ENCODE measurements at places on chromosomes 5 and 9.

GRCh38 chr9:8315211-8315610, 515.6 kb upstream of the DMAC1 start:
- DNase-seq = no peak

- DNase-seq = no peak
Measured at GRCh38 chr9:81119591-81119990, 569.8 kb downstream of the TLE1 start.

DNA sequence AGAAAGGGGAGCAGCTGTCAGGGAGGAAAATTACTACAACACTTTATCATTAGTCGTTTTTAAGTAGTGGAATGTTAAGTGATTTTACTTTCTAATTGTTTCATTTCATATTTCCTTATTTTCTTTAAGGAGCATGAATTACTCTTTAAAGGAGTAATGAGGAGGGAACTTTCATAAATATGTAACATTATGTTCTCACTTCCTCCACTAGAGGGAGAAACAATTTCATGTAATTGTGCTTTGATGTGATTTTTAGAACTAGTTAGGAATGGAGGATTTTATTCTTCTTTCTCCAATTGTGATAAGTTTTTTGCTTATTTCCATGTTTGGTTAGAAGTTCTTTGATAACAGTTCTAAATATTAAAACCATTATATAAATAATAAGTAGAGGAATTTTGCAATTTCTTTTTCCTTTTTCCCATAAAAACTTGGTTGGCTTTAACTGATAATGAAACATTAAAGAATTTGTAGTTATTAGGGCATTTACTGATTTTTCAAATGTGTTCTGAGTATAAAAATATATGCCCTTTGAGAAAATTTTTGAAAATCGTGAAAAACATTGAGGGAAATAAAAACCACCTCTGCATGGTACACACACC, 25.6 kb downstream of the CEP78 start:
- no peak for DNase-seq

DNA sequence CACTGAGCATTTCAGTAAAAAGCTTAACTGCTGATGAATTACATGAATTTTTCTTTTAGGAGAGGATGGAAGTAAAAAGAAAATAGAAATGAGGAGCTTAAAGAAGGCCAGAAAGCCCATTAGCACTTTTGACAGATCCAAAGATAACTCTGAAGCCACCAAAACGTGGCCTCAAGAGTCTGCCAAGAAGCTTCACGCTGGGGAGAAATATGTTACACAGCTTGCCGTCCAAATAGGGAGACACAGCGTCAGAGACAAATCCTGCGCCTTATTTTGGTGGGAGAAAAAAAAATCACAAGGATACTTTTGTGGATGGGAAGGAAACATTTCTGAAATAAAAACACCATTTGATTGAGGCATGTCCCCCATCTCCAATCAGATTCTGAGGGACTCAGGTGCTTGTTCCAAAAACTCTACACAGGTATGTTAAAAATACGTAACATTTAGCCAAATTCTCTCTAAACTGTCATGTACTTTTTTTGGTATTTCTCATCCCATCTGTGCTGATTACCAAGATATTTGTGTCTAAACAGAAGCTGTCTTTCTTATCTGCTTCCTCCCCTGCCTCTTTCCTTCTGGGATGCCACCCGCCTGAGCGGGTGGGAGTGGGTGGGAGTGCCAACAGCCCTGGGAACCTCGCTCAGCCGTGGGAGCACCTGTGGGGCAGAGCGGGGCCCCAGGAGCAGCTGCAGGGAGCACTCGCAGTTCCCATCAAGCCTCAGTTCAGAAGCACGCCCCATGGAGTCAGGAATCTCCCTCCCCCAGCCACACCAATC, 275.5 kb downstream of the DENND1A start:
- DNase-seq = no peak

DNA sequence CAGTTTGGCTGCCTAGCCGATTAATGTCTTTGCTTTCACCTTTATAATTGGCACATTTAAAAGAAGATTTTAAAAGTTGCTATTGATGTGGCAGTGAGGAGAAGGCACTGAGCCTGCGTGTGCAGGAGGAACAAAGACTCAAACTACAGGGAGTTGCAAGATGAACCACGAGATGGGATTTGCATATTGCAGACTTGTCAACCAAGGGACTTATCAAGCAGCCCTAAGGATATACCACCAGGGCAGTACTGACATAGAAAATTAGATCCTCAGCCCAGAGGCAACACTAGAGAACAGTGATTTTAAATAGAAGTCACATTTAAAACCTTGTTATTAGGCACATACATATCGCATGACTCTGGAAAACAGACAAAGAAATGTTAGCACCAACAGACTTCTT, 342.6 kb downstream of the GLIS3 start:
- no peak for DNase-seq

- no peak for DNase-seq
Measured at GRCh38 chr9:136856541-136857141, 4.5 kb downstream of the MAMDC4 start.

GRCh38 chr9:99736291-99736690, 85.4 kb upstream of the NR4A3 start:
- no peak for DNase-seq

DNA sequence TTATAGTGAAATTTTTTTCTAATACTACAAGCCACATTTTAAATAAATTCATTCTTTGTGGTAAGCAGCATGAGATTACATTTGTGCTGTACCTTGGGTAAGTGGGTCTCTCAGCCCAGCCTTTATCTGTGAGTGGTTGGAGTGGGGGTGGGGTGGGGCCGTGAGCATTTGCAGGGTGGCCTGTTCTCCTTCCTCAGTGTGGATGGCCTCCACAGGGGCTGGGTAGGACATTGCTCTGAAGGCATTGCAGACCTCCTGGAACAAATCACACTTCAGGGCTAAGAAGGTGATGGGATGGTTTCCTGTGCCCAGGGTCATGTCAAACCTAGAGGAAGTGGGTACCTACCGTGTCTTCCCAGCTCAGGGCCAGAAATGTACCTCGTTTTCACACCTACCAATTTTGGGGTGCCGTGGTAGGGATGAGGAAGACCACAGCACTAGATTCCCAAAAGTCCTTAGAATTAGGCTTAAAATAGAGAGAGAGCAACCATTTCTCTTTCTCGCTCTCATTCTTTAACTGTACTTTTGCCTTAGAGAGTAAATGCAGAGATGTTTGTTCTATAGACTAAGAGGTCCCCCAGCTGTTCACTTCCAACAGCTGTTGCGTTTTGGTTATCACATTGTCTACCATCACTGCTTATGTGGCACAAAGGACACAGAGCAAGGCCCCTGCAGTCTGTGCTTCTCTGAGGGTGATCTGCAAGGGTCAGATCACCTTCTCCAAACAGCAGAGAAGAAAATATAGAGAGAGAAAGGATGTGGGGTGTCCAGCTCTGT, 83.4 kb upstream of the CTSL start:
- no peak for DNase-seq

DNA sequence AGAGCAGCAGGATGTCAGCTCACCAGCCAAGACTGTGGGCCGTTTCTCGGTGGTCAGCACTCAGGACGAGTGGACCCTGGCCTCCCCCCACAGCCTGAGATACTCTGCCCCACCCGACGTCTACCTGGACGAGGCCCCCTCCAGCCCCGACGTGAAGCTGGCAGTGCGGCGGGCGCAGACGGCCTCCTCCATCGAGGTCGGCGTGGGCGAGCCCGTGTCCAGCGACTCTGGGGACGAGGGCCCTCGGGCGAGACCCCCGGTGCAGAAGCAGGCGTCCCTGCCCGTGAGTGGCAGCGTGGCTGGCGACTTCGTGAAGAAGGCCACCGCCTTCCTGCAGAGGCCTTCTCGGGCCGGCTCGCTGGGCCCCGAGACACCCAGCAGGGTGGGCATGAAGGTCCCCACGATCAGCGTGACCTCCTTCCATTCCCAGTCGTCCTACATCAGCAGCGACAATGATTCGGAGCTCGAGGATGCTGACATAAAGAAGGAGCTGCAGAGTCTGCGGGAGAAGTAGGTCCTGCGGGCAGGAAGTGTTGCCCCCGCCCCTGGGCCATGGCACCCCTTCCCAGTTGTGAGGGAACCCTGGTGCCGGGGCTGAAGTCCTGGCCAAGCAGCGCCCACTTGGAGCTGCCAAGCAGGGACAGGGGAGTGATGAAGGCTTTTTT, 108.9 kb downstream of the WNK2 start:
- no peak for DNase-seq

DNA sequence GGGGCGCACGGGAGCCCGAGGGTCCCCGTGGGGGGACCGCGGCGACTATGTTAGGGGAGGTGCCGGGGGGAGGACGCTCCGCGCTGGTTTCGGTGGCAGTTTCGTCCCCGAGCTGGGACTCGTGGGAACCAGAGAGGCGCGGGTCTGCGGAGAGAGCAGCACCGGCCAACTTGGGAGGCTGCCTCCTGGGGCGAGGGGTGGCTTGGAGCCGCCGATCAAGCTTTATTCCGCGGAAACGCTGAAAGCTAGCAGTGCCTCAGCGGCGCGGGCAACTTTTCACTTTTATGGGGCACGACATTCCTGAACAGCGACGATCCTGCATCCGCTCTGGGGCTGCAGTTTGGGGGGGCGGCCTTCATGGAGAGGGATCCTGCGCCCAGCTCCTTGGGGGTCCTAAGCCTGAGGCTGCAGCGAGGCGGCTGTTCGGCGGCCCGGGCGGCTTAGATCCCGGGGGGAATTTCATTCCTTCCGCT, 369 bp downstream of the OCLN start:
- no peak for DNase-seq
